Testis (tissue), 5 donors: ENCODE measurements at places on chromosomes 7 and 10.

DNA sequence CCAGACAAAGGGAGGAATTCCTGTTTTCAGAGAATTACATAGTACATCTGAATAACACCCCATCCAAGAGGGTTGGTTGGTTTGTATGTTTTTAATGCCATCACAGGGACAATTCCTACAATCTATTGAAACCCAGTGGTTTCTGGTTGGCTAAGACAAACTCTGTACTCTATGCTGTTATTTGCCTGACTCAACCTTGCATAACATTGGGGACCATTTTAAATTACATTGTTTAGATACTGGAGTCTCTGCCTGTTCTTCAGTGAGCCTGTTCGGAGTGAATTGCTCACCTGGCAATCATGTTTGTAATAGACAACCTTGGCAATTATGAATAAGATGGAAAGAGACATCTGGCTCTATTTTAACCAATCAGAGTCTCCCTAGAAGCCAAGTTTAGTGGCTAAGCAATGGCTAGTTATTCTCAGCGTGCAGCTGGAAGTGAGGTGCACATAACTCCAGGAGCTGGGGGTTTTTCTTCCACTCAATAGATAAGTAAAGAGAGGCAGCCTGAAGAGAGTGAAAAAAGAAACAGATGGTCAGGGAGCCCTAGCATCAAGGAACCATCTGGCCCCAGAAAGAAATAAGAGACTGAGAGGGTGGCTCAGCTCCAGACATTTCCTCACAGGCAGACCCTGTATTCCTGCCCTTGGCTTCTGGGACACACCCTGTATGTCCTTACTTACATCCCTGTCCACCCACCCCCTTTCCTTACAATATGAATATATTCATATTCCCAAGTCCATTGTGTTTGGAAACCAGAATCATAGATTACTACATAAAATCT lies 21.2 kb upstream of the SLC35G1 start:
- no peak for DNase-seq
- H3K36me3 ChIP-seq = no peaks in the 10 kb centered on the region
- no peak overlapping the region for H3K27ac ChIP-seq
- H3K4me1 ChIP-seq = no peaks in the 10 kb centered on the region
- no peaks in the 10 kb centered on the region for H3K27me3 ChIP-seq

DNA sequence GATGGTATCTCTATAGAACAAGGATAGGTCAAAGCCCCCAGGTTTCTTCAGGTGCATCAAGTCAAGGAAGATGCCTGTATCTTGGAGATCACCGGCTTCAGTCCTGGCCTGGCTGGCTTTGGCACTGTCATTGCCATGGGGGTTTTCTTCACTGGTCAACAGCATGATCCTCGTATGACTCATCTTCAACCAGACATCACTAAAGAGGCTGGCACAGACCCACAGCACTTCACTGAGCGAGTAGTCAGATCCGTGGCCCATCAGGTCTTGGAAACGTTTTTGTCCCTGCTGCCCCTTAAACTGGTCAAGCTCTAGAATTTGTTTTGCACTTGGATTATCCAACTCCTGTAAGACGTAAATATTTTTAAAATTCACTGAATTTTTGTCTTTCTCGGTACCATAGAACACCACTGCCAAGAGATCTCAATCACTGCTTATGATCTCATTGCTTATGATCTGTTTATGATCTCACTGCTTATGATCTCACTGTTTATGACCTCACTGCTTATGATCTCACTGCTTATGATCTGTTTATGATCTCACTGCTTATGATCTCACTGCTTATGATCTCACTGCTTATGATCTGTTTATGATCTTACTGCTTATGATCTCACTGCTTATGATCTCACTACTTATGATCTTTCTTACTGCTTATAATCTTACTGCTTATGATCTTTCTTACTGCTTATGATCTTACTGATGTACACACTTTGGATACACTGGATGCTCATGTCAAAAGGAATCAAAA lies 135.2 kb downstream of the CYP26A1 start:
- no peak overlapping the region for H3K27ac ChIP-seq
- H3K4me1 ChIP-seq = no peaks in the 10 kb centered on the region
- no peaks in the 10 kb centered on the region for H3K27me3 ChIP-seq
- no peaks in the 10 kb centered on the region for H3K36me3 ChIP-seq
- DNase-seq = no peak

- H3K4me3 ChIP-seq = no peak overlapping the region
- DNase-seq = no peak
- H3K36me3 ChIP-seq = no peaks in the 10 kb centered on the region
- peaks cover 9% of the 10 kb centered on the region for H3K4me1 ChIP-seq
These were observed 10.0 kb upstream of the FAM53B start for GRCh38 chr10:124754227-124754626.

DNA sequence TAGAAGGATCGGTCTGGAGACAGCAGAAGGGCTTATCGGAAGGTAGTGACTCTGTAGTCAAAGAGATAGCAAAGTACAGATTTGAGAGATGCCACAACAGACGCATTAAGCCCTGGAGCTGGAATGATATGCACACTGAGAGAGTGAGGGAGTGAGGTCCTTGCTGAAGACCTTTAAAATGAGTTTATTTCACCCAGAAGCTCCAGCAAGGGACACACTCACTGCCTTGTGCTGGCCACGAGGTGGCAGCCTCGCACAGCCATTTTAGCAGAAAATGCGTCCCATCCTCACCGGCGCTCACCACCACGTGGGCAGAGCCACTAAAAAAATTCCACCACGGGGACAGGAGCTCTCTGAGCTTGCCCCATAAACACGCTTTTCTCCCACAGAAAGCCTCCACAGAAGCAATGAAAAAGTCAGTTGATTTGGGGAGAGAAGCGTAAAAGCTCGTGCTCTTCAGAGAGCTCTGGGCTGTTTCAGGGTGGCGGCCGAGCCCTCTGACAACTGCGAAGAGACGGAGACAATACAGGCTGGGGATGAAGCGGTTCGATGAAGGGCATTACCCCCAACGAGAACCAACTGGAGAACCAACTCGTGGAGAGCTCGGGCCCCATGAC lies 163.0 kb upstream of the KLF14 start:
- peaks cover 55% of the 10 kb centered on the region for H3K4me1 ChIP-seq
- H3K27me3 ChIP-seq = no peaks in the 10 kb centered on the region

GRCh38 chr7:74030861-74031260 lies 2.9 kb downstream of the ELN start:
- DNase-seq = no peak
- H3K4me1 ChIP-seq = peaks cover 49% of the 10 kb centered on the region
- no peak overlapping the region for H3K4me3 ChIP-seq
- H3K27me3 ChIP-seq = no peaks in the 10 kb centered on the region
- peak overlapping the region; percentile 32 for H3K27ac ChIP-seq
- H3K36me3 ChIP-seq = no peaks in the 10 kb centered on the region

GRCh38 chr7:89623018-89623672 lies 531.1 kb upstream of the STEAP1 start:
- DNase-seq = peak; percentile 53
- no peak overlapping the region for H3K27ac ChIP-seq
- no peaks in the 10 kb centered on the region for H3K27me3 ChIP-seq
- H3K36me3 ChIP-seq = no peaks in the 10 kb centered on the region
- H3K4me3 ChIP-seq = no peak overlapping the region
- peaks cover 2% of the 10 kb centered on the region for H3K4me1 ChIP-seq

DNA sequence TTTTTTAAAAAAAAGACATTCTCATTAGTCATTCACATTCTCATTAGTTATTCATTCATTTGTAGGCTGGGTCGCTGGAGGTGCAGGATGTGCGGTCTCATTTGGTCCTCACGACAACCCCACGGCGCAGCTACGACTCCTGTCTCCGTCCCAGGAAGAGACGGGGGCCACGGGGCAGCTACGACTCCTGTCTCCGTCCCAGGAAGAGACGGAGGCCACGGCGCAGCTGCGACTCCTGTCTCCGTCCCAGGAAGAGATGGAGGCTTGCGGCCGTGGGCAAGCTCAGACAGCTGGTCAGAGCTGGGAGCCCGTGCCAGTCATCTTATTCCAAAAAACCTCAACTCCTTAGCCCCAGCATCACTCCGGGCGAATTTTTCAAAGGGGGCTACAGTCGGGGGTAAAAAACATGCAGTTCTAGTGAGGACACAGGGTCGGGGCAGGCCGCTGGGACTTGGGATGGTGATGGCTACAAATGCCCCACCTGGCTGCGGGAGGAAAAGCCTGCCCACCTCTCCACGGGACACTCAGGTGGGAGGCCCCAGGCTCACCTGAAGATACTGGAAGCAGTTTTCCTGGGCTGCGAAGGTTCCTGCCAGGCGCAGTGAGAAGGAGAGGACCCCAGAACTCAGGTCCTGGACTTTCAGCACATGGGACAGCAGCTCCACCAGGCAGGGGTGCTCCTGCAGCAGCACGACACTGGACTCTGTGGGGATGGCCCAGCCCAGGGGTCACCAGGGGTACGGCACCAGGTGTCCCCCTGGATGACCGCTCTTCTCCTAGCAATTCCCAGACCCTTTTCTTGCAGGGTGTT lies 8.3 kb downstream of the BRAT1 start:
- peaks cover 6% of the 10 kb centered on the region for H3K4me1 ChIP-seq
- DNase-seq = no peak
- H3K4me3 ChIP-seq = no peak overlapping the region
- no peak overlapping the region for H3K27ac ChIP-seq
- H3K27me3 ChIP-seq = no peaks in the 10 kb centered on the region

DNA sequence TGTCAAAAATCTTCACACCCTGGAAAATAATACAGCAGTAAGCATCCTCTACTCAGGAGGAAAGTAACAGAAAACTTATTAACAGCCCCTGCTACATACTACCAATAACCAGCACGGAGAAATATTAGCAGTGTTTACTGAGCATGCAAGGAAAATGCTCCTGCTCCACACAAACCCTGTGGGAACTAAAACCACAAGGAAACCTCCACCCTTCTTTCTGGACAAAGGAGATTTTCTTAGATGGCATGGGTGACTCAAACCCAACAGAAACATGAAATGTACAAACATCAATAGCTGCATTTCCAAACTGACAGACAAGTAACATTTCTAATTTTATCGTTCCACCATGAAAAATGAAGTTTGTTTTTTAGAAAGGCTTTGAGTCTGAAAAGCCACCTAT lies 113.4 kb downstream of the VPS41 start:
- H3K27ac ChIP-seq = no peak overlapping the region
- H3K4me3 ChIP-seq = no peak overlapping the region
- no peaks in the 10 kb centered on the region for H3K27me3 ChIP-seq
- no peak for DNase-seq

DNA sequence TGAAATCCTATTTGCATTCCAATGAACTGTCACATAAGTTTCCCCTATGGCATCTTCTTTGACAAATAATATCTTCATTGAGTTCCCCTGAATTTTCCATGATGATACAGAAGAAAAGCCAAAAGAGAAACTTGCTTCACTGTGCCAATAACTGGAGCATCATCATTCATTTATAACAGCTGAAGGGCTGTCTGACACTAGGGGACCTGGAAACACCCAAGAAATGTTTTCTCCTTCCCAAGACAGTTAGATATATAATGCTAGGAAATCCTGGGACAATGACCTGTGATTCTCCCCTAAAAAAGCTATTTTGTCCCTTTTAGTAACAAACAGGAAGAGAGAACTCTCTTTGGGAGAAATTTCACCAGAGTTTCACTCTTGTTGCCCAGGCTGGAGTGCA lies 133.6 kb downstream of the SEMA3C start:
- H3K27ac ChIP-seq = no peak overlapping the region
- peaks cover 23% of the 10 kb centered on the region for H3K4me1 ChIP-seq
- no peaks in the 10 kb centered on the region for H3K27me3 ChIP-seq
- DNase-seq = no peak

- H3K4me1 ChIP-seq = no peaks in the 10 kb centered on the region
- H3K27me3 ChIP-seq = no peaks in the 10 kb centered on the region
- H3K36me3 ChIP-seq = no peaks in the 10 kb centered on the region
- no peak overlapping the region for H3K4me3 ChIP-seq
These were observed 224.6 kb upstream of the FERD3L start for GRCh38 chr7:19369806-19370205.

- H3K27ac ChIP-seq = peak overlapping the region; percentile 81
- no peaks in the 10 kb centered on the region for H3K27me3 ChIP-seq
- peaks cover 26% of the 10 kb centered on the region for H3K4me1 ChIP-seq
- no peaks in the 10 kb centered on the region for H3K36me3 ChIP-seq
- H3K4me3 ChIP-seq = peak overlapping the region; percentile 72
These were observed 1.7 kb downstream of the TES start for GRCh38 chr7:116211913-116212596.

GRCh38 chr7:133674079-133674763 lies 421.3 kb downstream of the EXOC4 start:
- H3K4me3 ChIP-seq = no peak overlapping the region
- no peaks in the 10 kb centered on the region for H3K36me3 ChIP-seq
- no peaks in the 10 kb centered on the region for H3K4me1 ChIP-seq
- no peak for DNase-seq
- H3K27ac ChIP-seq = no peak overlapping the region
- H3K27me3 ChIP-seq = no peaks in the 10 kb centered on the region

DNA sequence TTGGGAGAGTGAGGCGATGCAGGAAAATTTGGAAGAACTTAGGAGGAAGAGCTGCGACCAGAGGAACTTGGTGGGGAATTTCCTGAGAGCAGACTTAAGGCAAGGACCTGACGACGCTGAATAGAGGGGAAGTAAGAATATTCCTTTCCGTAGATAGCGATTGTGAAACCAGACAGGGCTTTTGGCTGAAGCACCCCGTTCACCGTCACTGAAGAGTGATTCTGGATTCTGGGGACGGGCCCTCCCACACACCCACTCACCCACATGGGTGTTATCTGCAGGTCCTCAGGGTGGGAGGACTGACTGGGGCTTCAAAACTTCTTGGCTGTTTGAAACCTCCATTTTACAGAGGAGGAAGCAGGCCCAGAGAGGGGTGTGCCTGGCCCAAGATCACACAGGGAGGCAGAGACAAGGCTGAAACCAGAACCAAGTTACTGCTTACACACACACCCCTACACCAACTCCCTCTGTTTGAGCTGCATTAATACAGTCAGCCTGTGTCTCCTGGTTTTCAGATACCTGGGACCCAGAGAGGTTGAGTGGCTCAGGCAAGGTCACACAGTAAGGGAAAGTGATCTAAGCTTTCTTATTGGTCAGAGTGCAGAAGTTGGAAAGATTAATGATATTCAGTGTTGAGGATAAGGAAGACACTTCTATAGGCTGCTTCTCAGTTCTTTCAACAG lies 37.2 kb upstream of the CDH23 start:
- no peaks in the 10 kb centered on the region for H3K27me3 ChIP-seq
- no peaks in the 10 kb centered on the region for H3K36me3 ChIP-seq
- no peak overlapping the region for H3K4me3 ChIP-seq
- H3K27ac ChIP-seq = no peak overlapping the region
- DNase-seq = no peak

DNA sequence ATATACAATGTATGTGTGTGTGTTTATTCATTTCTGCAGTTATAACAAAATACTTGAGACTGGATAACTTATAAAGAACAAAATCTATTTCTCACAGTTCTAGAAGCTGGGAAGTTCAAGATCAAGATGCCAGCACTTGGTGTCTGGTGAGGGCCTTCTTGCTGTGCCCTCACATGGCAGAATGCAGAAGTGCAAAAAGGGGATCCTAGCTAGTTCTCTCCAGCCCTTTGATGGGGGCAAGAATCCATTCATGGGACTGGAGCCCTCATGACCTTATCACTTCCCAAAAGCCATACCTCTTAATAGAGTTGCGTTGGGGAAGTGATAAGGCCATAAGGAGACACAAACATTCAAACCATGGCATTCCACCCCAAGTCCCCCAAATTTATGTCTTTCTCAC lies 8.4 kb downstream of the GRB10 start:
- no peak overlapping the region for H3K4me3 ChIP-seq
- no peaks in the 10 kb centered on the region for H3K4me1 ChIP-seq
- DNase-seq = no peak
- no peaks in the 10 kb centered on the region for H3K36me3 ChIP-seq
- H3K27ac ChIP-seq = no peak overlapping the region
- no peaks in the 10 kb centered on the region for H3K27me3 ChIP-seq

GRCh38 chr10:125778556-125778955 lies 2.9 kb upstream of the MMP21 start:
- H3K27me3 ChIP-seq = no peaks in the 10 kb centered on the region
- no peak overlapping the region for H3K4me3 ChIP-seq
- H3K36me3 ChIP-seq = no peaks in the 10 kb centered on the region
- H3K4me1 ChIP-seq = no peaks in the 10 kb centered on the region
- H3K27ac ChIP-seq = no peak overlapping the region
- DNase-seq = no peak
